Stimulated activated CD8-positive, alpha-beta memory T cell treated with anti-CD3 and anti-CD28 coated beads, Interleukin-7, amount 100 ng/mL, for 1 hour (primary cell): ENCODE measurements at places on chromosomes 1 and 21.

GRCh38 chr1:119504831-119505230, 2.2 kb upstream of the HSD3B1 start:
- no peak for DNase-seq

DNA sequence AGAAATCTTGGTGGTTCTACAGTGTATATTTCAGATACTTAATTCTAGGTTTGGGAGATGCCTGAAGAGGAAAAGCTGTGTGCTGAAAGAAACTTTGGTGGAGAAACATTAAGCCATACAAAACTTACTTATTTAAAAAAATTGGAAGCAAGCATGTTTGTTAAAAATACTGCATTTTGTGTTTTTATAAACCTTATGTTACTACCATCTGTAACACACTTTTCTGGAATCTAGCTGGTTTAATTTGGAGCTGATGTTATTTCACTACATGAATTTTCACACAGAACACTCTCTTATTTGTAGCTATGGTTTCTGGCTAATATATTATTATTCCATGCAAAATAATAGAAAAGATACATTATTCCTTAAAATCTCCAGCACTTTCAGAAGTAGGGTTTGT, 710.7 kb downstream of the ADGRL2 start:
- DNase-seq, result no peak

DNA sequence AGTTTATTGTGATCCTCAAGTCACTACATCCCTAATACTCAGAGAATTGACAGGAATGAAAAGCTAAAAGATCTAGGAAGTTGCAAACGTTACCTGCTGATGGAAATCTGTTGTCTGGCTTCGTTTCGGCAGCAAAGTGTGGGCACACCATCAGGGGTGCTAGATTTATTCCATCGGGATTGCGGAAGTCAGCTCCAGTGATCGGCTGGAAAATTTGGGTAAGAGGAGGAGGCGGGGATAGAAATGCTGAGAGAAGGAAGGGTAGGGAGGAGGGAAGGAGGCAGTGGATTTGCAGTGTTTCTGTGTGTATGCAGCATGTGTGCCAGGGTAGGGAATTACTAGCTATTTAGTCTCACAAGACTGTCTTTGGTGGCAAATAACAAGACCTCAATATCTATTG, at the start of gene CTSK:
TSS of gene CTSK (minus strand) at position 140 of the 400 bp plus-strand sequence. CDS start 1,455 bp downstream, outside the sequence.
- DNase-seq, result no peak

- no peak for DNase-seq
Measured at GRCh38 chr1:32774950-32775634, 42.1 kb downstream of the YARS1 start.
